ENCODE measurements at places on chromosomes 2 and 18.

GRCh38 chr2:70123051-70123828 lies 36.0 kb downstream of the PCBP1 start:
- peak; percentile 79 for DNase-seq

GRCh38 chr2:176491172-176491904 lies 222.1 kb downstream of the MTX2 start:
- DNase-seq, result no peak

DNA sequence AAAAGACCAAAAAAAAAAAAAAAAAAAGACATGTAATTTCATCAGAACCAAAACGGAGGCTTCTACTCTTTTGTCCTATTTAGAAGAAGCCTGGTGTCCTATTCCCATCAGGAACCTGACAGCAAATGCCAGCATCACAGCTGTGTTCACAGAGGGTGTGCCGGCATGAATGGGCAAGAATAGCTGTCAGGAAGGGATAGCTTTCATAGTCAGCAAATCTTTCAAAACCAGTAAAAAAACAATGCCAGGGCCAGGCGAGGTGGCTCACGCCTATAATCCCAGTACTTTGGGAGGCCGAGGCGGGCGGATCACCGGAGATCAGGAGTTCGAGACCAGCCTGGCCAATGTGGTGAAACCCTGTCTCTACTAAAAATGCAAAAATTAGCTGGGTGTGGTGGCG lies 231.8 kb upstream of the PXDN start:
- DNase-seq, result no peak

- DNase-seq, result no peak
These were observed 139.7 kb downstream of the LRP2 start for GRCh38 chr2:169222665-169223064.

GRCh38 chr2:153487448-153487847 lies 8.9 kb upstream of the RPRM start:
- peak; percentile 44 for DNase-seq

- peak; percentile 75 for DNase-seq
These were observed at the start of gene PRKCE for GRCh38 chr2:45651415-45652089. TSS of gene PRKCE (plus strand) at chr2:45651675.

DNA sequence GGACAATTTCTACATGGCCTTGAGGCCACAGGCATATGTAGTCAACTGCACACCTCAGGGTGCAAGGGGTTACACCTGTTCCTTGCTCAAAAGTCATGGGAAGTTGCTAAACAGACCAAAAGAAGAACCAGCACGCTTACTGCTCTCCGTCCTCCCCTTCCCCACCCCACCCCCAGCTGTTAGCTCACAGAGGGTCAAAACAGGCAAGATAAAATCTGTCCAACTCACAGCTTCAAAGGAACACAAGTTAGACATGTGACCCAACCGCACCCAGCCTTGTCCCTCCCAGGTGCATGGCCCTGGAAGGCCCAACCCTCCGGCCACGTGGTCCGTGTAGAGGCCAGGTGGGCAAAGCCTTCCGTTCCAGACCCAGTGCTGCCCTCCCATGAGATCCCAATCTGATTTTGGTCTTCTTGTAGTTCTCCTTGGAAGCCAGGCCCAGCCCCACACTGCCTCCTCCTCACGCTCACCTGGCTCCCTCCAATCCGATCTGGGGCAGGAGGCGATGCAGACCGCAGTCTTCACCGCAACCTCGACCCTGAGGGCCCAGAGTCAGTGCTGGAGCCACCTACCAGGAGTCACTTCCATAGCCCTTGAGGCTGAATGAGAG lies 14.5 kb upstream of the ASPRV1 start:
- no peak for DNase-seq

DNA sequence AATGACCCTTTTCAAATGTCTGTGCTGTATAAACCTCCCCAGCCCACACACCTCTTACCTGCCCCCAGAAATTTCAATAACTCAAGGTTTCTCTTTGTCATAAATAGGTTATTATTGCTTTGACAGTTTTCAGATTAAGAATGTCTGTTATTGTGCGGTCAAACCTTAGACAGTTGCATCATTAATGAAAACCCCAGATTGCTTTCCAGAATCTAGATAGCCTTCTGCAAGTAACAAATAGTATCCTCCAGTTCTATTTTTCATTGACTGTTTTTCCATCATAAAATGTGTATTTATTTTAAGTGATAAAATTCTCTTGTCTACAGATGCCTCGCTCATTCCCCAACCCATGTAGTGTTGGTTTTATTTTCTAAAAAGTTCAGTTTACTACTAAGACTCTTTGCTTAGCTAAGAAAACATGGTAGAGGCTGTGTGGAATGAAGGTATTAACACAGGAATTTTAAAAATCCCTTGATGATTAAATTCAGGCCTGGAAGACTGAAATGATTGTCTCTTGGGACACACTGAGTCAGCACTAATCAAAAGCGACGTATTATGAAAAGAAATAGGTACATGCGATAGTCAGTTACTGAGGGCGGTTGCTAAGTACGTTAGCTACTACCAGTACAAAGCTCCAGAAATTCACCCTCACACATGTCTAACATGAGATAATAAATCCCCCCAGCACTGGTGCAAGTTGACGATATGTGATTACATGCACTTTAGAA lies 38.4 kb upstream of the ITGAV start:
- DNase-seq, result no peak

GRCh38 chr2:173432049-173432754 lies 77.5 kb downstream of the CDCA7 start:
- no peak for DNase-seq

- peak; percentile 55 for DNase-seq
These were observed 52.1 kb upstream of the SLC66A3 start for GRCh38 chr2:11102956-11103860.

DNA sequence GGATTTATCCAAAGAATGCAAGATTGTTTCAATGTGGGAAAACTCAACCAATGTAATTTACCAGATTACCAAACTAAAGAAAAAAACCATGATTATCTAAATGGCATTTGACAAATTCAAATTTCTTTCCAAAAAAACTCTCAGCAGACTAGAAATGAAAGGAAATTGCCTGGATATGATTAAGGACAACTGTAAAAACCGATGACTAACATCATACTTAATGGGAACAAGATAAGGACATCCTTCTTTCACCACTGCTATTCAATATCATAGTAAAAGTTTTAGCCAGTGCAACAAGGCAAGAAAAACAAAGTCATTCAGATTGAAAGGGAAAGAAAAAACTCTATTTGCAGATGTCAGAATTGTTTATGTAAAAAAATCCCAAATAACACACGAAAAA lies 4.4 kb upstream of the CCDC150 start:
- DNase-seq, result no peak

DNA sequence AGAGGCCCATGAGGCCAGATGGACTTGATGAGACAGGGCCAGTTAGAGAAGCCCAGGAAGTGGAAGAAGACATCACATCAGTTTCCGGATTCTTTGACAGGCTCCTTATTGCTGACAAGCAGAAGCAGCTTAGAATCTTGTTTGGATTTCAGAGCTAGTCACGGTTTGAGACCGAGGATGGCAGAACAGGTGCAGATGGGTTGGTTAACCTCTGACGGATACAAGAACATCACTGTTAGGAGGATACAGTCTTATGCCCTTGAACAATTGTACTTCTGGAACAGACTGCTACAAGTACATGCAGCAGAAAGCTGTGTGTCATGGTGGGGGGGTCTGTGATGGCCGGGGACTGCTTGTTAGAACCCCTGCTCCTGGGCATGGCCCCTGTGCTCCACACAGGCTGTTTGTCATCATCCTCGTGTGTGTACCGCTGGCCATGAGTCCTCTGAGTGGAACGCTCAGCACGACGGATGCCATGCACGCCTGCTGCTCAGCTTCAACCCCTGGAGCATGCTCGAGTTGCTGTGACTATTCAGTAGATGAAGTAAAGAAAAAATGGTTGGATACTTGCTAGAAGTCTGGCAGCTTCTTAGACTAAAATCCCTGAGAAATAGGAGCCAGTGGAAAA lies 217.7 kb downstream of the SH3RF3 start:
- no peak for DNase-seq
